Substantia nigra (tissue), 51 donors: ENCODE measurements at places on chromosomes 5 and 9.

DNA sequence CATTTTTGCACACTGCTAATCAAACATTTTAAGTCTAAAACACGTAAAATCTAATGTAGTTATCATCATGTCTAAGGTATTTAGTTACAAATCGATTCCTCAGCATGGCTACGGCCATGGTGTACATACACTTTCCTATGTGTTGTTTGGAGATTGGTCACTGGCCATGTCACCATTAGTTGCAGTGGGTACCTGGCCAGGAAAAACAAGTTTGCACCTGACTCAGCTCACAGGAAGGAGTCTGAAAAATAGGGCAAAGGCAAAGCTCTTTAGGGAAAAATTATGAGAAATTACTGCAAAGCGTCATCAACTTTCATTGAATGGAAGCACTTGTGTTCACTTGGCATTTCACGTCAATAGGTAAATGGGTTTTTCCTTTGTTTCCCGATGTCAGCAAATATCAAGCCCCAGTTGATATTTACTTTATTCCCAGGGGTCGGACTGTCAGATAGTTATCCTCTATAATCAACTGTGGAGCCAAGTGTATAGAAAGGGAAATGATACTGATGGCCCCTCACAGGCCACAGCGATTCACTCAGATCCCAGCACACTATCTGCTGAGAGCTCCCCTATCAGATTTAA is 626.0 kb upstream of the ADAMTS16 start:
- no peak for DNase-seq

- DNase-seq = no peak
Measured at GRCh38 chr9:116144038-116144437, 9.6 kb upstream of the PAPPA start.

GRCh38 chr5:147675168-147675567 is 107.4 kb downstream of the JAKMIP2 start:
- no peak for DNase-seq

GRCh38 chr9:112029921-112030444 is 133.4 kb downstream of the UGCG start:
- no peak for DNase-seq

DNA sequence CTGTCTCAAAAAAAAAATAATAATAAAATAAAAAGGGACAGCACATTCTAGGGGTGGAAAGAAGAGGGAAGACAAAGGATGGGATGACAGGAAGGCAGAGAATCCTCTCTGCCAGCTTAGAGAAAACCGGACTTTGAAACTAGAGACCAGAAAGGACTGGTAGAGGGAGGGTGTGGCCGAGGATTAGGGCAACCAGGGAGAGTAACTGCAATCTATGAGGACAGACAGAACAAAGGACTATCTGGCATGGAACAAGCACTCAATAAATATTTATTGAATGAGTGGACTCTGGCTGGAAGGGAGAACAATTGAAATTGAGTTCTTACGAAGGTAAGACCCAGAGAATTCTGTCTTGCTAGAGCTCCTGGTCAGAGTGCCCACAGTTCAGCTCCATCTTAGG is 2.4 kb downstream of the GBA2 start:
- DNase-seq = no peak

- DNase-seq = no peak
Measured at GRCh38 chr5:44568519-44568918, 179.3 kb upstream of the FGF10 start.

- DNase-seq = no peak
Measured at GRCh38 chr5:54120473-54120872, 189.9 kb downstream of the ARL15 start.
